Small intestine (tissue), 16 donors: ENCODE measurements at places on chromosomes 6 and 20. TPM values are rescaled to one million over a fixed set of nuclear protein-coding genes. Genes with fewer than 3 reads are reported as not detected.

DNA sequence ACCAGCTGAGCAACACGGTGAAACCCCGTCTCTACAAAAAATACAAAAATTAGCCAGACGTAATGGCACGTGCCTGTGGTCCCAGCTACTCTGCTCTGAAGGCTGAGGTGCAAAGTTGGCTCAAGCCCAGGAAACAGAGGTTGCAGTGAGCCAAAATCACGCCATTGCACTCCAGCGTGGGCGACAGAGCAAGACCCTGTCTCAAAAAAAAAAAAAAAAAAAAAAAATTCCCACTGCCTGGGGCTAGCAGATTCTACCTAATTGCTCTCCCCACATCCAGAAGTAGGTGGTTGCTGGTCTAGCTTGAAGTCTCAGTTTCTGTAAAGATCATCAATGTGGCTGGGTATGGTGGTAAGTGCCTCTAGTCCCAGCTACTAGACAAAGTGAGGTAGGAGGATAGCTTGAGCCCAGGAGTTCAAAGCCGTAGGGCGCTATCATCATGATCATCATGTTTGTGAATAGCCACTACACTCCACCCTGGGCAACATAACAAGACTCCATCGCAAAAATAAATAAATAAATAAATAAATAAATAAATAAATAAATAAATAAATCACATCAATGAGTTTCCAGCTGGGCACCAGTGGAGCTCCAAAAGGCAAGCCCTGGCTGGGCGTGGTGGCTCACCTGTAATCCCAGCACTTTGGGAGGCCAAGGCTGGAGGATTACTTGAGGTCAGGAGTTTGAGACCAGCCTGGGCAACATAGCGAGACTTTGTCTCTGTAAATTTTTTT, 6.3 kb upstream of the AP5S1 start:
- DNase-seq, result no peak

Gene KCNQ2
- 0.65 TPM for polyA plus RNA-seq

Gene DTD1
- polyA plus RNA-seq, result 9.6 TPM

GRCh38 chr6:167044696-167045095, 45.5 kb downstream of the CEP43 start:
- DNase-seq, result no peak

GRCh38 chr6:40315060-40315459, 272.1 kb downstream of the LRFN2 start:
- no peak for DNase-seq

DNA sequence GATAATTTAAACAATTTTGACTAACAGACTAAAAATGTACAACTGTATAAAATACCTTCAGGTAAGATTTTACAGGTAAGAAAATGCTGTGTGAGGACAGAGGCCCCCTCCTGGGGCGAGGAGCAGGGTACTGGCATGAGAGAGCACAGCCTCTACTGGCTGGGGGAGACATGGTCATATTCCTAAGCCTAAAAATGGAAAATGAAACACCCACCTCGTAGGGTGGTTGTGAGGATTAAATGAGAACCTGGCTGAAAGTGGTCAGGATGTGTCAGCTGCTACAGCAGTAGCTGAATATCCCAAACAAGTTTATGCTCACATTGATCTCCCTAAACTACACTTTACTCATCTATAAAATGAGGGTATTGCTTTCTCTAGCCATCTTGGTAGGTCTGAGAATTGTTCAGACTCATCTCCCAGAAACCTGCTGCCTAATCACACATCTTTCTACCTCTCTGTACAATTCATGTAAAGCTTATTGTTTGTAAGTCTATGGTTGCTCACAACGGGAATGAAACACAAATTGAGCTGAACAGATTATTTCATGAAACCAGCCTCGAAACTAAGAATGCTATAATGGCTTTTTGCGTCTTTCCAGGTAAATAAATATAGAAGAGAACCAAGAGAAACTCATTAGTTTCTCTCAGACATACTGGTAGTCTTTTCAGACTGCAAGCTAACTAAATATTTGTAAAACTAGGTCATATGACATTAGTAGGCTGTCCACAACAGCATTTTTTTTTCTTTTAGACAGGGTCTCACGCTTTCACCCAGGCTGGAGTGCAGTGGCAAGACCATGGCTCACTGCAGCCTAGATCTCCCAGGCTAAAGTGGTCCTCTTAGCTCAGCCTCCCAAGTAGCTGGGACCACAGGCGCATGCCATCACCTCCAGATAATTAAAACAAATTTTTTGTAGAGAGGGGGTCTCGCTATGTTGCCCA, 69.6 kb downstream of the POPDC3 start:
- DNase-seq, result no peak

Gene RIPOR3
- polyA plus RNA-seq, result 1.9 TPM

Gene MICAL1
- 316 TPM for polyA plus RNA-seq

GRCh38 chr6:158784505-158784904, 34.7 kb downstream of the EZR start:
- DNase-seq, result no peak

Gene LRFN2
- 0.40 TPM for polyA plus RNA-seq

Gene ZNF337
- polyA plus RNA-seq, result 4.9 TPM

DNA sequence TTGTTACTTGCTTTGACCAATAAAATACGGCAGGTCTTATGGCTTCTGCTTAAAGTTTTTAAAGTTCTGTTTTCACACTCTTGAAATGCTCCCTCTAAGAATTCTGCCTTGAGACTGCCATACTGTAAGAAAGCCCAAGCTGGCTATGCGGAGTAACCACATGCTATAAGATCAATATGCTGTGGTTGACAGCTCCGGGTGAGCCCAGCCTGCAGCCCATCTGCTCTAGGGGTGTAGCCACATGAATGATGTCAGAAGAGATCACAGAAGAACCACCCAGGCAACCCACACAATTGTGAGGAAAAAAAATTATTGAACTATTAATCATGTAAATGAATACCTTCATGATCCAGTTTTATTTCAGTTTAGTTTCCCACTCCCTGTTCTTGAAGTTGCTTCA, 26.1 kb upstream of the SH3BGRL2 start:
- DNase-seq, result no peak

Gene KIAA0408
- polyA plus RNA-seq, result not detected

GRCh38 chr6:30075790-30076732, 492 bp upstream of the RNF39 start:
- peak; percentile 48 for DNase-seq

GRCh38 chr20:45051204-45052060, 49.5 kb downstream of the KCNS1 start:
- DNase-seq, result no peak

DNA sequence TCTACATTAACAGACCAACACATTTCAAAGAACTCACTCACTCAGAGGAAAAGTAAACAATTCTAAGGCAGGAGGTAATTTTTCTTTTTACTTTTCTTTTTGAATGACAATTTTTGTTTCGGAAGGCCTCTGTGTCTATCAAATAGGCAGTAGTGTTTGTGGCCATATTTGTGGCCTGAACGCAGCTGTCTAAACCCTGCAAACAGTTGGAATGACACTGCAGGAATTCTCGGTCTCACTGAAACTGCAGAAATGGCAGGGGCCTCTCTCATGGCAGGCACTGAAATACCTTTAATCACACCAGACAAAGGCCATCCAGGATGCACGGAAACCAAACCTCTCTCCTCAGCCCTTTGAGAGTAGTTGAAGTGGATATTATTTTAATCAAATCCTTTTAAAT, 30.4 kb downstream of the FYN start:
- DNase-seq, result peak; percentile 26

DNA sequence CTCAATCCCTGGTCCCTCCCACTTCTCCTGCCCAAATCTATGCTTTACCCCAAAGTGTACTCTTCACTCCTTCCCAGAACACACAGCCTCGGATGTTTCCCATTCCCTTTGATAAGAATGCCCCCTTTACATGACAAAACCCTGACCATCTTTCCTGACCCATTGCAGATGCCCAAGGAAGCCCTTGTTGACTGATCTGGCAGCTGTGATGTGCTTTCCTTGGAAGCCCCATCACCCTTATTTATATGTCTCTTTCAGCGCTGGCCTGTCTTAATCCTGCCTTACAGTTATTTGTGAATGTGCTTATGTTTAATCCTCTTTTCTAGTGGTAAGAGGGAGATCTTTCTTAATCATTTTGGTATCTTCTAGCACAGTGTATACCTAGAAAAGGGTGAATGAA, 523.1 kb downstream of the CD83 start:
- no peak for DNase-seq
